ENCODE measurements at places on chromosomes 5 and 9.

DNA sequence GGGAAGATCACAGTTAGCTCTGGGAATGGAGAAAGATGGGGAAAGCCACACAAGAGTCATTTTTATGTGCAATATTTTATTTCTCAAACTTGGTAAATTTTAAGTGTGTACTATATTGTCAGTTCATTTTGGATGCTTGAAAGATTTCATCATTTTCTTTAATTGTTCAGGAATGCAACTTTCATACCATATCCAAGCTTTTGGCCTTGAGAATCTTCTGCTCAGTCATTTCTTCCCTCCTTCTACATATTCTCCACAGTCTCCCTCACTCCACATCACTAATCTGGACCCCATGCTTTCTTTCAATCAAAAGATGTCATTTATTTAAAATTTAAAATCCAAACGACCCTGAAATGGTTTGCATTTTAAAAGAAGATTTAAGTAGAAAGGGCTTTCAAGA, 135.4 kb downstream of the FAM114A2 start:
- no peak for DNase-seq

- DNase-seq: no peak
These were observed 120.0 kb upstream of the CACNA1B start for GRCh38 chr9:137757613-137758029.

- no peak for DNase-seq
These were observed 47.5 kb downstream of the NEURL1B start for GRCh38 chr5:172688349-172689217.

DNA sequence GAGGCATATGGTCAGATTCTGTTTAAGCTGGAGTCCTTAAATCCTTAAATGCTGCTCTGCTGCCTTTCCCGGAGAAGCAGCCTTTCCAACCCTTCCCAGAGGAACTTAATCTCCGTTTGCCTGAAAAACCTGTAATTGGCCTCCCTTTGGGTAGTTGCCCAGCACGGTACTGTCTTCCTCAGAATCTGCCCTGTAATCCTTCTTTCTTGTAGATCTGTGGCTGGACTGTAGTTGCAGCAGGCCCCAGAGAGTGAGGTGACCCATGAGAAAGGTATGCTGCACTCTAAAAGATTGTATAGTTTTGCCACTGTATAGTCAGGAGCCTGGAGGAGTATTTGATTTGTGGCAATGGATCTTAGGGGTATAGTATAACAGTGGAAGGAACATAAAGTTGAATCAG, 11.7 kb downstream of the SPIN1 start:
- DNase-seq: no peak

DNA sequence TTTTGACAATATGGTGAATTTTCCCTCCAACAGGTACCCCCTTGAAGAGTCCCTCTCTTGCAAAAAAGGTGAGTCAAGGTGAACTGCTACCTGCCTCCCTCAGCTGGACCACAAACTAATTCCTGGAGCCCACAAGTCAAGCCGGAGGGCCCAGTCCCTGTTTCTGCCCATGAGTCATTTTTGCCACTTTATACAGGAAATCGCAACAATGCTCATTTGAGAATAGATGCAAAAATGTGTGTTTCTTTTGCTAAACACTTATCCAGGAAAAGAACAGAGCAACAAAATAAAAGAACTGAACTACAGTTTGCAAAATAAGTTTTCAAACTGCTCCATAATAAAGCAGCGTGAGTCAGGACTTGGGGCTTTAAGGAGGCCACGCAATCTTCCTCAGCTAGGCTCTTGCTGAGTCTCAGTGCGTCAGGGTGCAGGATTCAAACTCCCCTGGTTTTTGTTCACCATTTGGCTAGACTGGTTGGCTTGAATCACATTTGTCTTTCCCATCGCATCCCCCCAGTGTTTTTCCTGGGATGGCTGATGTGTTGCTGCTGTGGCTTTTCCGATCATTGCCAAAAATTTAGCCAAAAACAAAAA, 102.7 kb downstream of the GOLPH3 start:
- DNase-seq: no peak
